ENCODE measurements at places on chromosomes 1 and 21.

- peak; percentile 41 for DNase-seq
Measured at GRCh38 chr1:159800177-159800930, 1.8 kb upstream of the FCRL6 start.

DNA sequence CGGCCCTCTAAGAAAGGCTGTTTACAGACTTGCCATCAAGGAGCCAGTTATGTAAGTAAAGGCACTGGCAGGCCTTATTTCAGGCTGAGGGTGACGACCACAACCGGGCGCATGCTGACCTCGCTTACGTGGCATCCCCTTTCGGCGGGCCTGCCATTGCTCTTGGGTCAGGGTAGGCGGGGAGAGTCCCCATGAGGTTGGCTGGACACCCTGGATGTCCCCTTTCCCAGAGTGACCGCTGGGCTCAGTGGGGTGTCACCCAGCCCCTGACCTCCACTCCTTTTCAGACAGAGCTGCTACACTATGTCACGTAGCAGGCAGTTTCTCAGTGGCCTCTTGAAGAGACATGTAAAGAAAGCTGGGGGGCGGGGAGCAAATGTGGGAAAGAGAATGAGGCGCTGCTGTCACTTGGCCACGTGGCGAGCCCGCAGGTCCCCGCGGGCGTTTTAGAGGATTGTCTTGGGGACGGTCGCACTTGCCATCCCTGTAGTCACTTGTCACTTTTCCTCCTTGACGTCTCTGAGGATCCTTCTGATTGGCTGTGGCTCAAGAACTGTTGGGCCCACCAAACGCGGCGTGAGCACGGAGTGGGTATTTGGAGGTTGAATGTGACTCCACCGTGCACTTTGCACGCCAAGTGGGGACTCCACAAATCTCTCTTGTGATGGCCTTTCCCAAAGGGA, 42.2 kb downstream of the SLC37A1 start:
- no peak for DNase-seq

DNA sequence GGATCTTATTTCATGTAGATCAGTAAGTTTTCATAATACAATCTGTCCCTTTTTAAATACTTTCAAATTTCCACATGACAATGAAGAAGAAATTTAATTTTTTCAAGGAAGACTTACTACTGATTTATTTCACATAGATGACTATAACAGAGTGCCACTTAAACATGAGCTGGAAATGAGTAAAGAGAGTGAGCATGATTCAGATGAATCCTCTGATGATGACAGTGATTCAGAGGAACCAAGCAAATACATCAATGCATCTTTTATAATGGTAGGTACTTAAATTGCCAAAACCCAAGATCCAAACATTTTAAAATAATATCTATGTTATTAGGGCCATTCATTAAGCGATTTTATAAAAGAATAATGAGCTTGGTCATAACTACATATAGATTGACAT, 110.4 kb downstream of the PTPRC start:
- no peak for DNase-seq

GRCh38 chr1:205030241-205030640, 12.8 kb upstream of the CNTN2 start:
- DNase-seq: no peak

GRCh38 chr1:168400139-168400538, 119.5 kb downstream of the TBX19 start:
- DNase-seq: no peak

- no peak for DNase-seq
Measured at GRCh38 chr1:57066980-57067610, 101.3 kb upstream of the C8B start.

DNA sequence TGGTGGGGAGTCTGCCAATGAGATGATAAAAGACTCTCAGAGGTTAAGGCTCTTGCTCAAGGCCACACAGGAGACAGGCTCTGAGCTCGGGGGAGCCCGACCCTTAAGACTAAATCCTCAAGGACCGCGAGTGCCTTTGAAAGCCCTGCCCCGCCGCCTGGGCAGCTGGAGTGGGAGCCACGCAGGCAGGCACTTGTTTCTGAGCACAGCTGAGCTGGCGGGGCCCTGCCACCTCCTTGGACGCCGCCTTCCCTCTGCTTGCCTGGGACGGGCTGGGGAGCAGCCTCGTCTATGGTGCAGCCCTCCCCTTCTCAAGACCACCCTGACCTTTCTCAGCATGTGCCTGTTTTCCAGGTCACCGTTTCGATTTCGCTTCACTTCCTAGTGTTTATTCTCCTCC, 169.3 kb downstream of the CAMTA1 start:
- DNase-seq: no peak

GRCh38 chr1:33563699-33564098, 91.3 kb downstream of the ZSCAN20 start:
- DNase-seq: no peak

GRCh38 chr1:98870959-98871903, 133.4 kb downstream of the PLPPR5 start:
- DNase-seq: peak; percentile 73

- DNase-seq: no peak
Measured at GRCh38 chr1:228408869-228409805, 2.5 kb upstream of the TRIM11 start.

GRCh38 chr1:113375878-113376277, 14.4 kb upstream of the MAGI3 start:
- DNase-seq: no peak

GRCh38 chr21:35705237-35705887, 355.0 kb downstream of the SETD4 start:
- DNase-seq: no peak

- no peak for DNase-seq
Measured at GRCh38 chr1:240306673-240307072, 215.0 kb downstream of the FMN2 start.

DNA sequence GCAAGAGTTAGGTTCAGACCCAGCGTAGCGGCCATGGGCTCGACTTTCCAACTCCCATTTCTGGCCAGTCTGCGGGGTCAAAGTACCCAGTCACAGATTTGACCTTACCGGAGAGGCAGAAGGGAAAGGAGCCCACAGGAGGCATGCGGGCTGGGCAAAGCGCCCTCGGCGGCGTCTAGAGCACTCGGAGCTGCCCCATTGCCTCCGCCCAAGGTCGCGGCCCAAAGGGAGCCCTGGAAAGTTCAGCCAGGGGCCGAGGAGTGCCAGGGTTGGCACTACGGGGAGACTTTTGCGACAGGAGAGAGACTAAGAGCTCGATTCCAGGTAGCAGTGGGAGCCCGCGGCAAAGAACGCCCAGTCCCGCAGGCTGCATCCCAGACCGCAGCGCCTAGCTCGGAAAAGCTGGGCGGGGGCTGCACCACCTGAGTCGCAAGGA, 896 bp downstream of the KANK4 start:
- no peak for DNase-seq

DNA sequence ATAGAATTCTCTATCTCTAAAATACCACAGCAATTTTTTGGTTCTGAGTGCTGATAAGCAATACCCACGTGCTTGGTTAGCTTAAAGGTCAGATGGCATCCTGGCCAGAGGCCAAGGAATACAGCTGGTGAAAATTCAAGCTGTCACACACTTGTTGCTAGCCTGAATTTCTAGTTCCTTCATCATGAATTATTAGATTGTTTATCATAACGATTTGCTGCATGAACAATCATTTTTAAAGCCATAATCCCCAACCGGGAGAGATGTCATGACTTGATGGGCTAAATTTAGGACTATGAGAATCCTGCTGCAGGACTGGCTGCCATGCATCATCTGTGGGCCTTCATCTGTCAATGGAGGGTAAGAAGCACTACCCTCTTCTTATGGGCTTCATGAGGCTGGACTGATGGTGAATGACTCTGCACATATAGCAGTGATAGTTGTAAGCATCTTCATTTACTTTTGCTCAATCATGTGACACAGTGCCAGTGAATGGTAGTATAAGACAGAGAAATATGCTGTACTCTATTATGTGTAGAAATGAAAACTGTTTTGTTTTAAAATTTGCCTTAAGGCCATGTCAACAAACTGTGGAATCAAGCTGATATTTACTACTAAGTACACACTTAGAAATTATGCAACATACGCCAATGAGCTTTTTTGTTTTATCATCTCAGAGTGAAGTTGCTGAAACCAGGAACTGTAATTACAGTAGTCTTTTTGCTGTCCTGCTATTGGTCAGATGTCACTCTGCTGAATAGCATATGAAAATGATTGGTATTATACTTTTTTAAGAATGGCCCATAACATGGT, 80.5 kb upstream of the RALGPS2 start:
- no peak for DNase-seq

DNA sequence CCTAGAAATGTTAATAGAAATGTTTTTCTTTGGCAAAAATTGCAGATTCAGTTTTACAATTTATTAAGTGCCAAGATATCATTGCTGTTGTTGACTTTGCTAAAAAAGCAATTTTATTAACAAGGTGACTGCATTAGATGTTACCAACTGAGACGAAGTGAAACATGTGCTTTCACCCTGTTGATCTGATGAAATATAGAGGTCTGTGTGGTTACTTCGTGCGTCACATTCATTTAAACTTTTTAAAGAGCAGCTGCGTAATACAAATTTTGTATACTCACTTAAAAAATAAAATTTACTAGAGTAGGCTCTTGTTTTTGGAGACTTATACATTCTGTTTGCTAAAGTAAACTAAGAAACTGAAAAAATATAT, 465.7 kb downstream of the USP25 start:
- peak; percentile 8 for DNase-seq

DNA sequence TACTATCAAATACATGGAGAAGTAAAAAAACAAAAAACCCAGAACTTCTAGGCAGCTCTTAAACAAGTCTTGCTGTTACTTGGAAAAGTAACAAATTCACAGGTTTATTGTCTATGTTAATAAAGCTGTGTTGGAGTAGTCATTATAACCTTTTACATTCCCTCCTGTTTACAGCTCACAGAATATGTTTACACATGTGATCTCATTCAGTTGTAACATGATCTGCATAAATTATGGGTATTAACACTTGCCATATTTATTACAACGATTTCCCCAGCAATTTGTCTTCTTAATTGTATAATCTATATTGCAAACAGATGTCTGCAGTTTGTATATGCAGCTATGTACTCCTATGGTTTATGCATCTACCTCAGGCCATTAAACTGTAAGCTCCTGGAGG, 28.6 kb downstream of the ERG start:
- no peak for DNase-seq

DNA sequence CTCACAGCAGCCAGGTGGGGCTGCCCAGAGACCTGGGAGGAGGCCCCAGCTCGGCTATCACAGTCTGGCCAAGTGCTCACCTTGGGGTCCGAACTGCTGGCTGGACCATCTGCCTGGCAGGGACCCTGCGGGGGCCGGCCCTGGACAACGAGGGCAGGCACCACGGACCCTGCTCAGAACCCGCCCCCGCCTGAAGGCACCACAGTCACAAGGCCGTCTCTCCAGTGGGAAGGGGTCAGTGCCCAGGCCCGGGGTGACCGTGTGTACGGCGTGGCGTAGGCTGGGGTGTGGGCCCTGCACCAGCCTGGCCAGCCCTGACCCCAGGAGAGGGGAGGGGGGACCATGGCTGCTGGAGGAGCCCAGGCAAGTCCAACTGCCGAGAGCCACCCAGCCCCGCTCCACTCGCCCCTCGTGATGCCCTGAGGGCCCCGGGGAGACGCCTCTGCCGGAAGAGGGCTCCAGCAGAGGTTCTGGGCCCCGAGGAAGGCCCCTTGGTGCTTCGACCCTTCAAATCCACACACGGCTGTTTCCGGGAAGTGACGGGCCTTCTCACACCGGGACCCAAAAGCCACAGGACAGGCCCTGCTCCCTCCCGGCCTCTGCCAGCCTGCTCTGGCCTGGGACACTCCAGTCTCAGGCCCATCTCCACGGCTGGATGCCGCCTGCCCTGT, 11.2 kb upstream of the RNF223 start:
- DNase-seq: no peak

GRCh38 chr1:12232221-12232620, 2.4 kb downstream of the VPS13D start:
- no peak for DNase-seq

GRCh38 chr1:109782514-109782913, 18.8 kb upstream of the EPS8L3 start:
- DNase-seq: no peak

GRCh38 chr21:16534408-16535101, 804.8 kb downstream of the USP25 start:
- DNase-seq: no peak

- no peak for DNase-seq
Measured at GRCh38 chr1:226921504-226921903, 18.6 kb upstream of the COQ8A start.

DNA sequence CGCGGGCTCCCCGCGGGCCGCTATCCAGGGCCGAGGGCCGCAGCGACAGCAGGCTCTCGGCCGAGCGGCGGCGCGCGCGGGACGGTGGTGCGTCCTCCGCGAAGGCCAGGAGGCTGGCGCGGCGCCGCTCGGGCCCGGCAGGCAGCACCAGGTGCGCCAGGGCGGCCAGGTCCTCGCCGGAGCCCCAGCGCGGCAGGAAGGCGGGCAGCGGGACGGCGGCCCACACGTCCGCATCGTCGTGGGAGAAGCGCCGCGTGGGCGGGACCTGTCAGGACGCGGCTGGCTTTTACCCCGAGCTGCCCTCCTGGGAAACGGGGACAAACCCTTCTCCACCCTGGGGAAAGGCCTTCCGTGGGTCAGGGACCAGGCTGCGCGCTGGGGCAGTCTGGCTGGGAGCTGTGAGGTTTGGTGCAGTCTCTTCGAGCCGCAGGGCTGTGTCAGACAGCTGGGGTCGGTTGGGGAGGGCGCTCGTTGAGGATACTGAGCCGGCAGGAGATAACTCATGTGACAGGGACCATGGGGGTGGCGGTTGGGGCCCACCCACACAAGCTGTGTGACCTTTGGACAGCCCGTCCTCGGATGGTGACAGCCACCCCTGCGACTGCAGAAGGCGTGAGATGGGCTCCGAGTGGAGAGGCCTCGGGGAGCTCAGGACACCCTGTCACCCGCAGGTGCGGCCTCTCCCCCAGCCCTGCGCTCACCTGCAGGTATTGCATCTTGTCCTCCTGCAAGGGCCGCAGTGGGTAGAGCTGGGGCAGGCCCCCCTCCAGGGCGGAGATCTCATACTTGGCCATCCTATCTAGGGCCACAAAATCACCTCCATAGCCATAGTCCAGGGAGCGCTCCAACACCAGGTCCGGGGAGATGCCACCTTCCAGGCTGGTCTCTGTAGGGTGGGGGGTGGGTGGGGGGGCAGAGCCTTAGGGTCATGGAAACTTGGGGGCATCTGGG, 6.0 kb downstream of the HES3 start:
- no peak for DNase-seq
